ENCODE measurements at places on chromosomes 1 and 21.

DNA sequence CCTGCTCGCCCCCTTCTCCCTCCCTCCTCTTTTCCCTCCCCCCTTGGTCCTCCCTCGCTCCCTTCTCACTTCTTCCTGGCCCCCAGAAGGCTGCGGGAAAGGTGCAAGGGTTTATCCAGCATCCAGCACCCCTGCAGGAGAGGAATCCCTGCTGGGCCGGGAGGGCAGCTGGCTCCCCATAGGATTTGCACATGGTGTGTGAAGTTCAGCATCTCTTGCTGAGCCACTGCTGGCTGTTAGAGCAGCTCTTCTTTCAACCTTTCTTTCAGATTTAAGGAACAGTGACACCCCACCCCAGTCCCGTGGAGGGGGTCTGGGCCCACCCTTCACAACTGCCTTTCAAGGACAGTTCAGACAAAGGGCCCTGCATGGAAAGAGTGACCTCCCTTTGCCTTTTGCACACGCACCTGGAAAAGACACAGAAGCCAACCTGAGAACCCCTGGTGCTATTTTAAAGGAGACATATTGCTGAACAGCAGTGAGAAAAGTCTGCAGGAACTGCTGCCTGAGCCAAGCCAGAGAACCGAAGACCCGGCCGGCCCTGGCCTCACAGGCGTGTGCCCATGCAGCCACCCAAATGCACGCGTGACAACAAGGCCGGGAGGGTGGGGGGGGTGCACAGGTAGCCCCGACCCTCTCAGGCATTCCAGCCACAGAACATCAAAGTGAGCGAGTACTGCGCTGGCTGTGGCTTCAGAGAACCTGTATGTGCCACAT lies 66.6 kb downstream of the SLC37A1 start:
- no peak for DNase-seq

- no peak for DNase-seq
Observed at GRCh38 chr1:243507672-243508302, 251.9 kb downstream of the SDCCAG8 start.

DNA sequence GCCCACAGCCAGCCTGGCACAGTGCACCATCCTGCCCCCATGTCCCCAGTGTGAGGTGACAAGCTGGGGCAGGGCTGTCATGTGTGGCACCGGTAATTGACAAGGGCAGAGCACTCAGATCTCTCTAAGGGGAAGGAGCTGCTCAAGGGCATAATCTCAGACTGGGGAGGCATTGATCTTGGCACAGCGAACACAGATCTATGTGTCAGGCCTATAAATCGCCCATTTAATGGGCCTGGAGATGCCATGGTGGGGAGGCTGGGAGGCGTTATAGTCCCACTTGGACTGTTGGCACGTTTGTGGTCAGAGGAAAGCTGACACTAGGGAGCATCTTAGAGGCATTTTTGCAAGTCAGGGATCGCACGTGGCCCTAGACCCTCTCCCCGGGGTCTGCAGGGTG lies 594.1 kb downstream of the PTPRU start:
- DNase-seq = no peak

DNA sequence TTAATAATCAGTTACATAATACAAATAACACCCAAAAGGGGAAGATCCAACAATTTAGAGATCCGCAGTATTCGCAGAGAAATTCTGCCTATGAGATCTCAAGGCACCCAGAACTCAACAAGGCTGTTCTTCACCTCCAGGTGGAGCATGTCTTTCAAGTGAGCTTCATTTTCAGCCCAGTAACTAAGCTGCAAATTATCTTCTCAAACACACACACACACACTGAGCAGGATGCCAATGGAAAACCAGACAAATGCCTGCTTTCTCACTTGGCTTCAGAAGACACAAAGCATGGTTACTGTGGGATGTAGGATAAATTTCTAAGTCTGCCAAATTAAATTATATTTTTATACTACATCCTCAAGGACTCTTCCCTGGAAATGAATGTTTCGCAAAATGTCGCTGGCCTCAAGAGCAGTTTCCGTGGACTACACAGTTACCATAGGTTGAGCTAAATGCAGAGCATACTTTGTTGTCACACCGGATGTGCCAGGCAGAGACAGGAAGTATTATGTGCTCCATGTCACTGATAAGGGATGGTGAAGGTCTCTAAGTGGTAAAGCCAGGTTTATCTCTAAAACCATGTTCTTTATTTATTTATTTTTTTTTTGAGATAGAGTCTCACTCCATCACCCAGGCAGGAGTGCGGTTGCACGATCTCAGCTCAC lies 30.3 kb downstream of the UBR4 start:
- DNase-seq = peak; percentile 70

GRCh38 chr1:238465449-238465848 lies 574.7 kb upstream of the ZP4 start:
- no peak for DNase-seq

DNA sequence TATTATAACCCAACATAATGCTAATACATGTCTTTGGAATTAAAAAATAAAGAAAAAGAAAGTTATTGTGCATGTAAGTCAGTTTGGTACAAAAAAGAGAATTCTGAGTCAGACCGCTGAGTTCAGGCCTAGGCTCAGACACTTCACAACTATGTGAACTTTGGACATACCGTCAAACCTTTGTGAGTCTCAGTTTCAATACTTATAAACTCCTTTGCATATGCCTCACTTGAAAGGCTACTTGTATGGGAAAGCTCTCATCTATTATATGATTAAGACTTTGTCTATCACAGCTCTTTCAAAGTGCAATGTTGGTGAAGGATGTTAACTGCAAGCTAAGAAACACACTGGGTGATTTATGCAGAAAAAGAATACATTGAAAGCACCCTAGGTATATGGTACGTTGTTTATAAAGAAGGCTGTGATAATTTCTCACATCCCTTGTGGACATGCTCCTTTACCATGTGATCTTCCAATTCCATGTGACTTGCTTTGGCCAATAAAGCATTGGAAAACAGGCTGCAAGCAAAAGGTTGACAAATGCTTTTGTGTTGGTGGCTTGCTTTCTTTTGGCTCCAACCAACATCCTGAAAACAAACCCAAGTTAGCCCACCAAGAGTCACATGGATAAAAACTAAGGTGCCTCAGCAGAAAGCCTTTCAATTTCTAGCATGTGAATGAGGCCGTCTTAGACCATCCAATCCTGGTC lies 49.6 kb downstream of the INTS7 start:
- DNase-seq = no peak

GRCh38 chr1:180811886-180812285 lies 100.8 kb upstream of the KIAA1614 start:
- no peak for DNase-seq

DNA sequence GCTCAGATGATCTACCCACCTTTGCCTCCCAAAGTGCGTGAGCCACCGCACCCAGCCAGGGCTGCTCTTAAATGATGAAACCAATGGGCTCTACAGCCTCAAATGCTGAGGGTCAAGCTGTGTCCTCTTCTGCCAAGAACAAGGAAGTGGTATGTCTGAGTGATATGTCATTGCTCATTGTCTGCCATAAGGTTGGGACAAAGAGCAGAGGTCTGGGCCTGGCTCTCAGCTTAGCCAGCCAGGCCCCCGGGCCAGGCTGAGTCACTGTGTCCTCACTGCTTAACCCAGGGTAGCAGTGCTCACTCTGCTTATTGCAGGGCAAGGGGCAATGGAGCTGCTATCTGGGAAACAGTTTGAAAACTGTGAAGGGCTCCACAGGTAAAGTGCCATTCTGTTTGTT lies 8.3 kb upstream of the ETS2 start:
- no peak for DNase-seq

DNA sequence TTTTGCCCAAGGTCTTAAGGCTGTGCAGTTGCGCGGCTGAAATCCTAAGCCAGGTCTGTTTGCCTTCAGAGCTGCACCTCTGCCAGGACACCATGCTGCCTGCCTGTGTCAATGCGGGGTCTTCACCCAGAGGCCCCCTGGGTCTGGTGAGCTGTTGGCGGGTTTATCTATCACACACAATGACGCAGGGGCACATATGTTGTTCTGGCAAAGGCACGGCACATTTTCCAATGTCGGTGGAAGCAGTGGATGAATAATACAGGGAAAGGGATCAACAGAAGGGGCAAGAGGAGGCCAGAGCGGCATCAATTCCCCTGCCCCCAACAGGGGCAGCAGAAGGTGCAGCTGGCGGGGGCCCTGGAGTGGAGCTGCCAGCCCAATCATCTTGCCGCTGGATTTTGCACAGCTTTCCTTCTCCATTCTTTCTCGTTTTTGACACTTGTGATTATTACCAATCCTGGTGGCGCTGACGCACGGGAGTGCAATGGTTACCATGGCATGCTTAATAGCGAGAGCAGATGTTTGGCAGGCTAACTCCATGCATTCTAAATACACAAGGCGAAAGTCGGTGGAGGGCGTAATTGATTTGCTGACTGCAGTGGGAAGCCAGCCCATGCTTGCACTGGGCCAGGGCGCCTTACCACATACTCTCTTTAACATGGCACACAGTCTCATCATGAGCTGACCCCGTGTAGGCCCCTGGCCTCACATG lies 45.8 kb upstream of the CYP2J2 start:
- DNase-seq = no peak

GRCh38 chr1:15722836-15723532 lies 13.1 kb upstream of the SLC25A34 start:
- DNase-seq = no peak

DNA sequence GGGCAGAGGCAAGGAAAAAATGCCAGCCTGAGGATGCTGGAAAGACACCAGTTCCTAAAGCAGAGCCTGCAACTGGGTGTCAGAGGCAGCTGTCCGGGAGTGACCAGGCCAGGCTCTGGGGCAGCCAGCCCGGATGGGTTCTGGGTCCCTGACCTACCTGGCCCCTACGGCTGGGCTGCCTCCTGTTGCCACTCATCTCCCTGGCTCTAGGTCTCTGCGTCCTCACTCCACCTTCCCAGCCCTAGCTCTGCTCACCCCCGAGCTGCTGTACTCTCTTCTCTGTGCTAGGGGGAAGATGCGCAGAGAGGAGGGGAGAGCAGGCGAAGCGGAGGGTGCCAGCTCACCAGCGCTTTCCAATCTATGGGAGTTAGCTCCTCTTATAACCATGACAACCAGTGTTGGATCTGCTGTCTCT lies 9.0 kb downstream of the ARHGEF2 start:
- no peak for DNase-seq

DNA sequence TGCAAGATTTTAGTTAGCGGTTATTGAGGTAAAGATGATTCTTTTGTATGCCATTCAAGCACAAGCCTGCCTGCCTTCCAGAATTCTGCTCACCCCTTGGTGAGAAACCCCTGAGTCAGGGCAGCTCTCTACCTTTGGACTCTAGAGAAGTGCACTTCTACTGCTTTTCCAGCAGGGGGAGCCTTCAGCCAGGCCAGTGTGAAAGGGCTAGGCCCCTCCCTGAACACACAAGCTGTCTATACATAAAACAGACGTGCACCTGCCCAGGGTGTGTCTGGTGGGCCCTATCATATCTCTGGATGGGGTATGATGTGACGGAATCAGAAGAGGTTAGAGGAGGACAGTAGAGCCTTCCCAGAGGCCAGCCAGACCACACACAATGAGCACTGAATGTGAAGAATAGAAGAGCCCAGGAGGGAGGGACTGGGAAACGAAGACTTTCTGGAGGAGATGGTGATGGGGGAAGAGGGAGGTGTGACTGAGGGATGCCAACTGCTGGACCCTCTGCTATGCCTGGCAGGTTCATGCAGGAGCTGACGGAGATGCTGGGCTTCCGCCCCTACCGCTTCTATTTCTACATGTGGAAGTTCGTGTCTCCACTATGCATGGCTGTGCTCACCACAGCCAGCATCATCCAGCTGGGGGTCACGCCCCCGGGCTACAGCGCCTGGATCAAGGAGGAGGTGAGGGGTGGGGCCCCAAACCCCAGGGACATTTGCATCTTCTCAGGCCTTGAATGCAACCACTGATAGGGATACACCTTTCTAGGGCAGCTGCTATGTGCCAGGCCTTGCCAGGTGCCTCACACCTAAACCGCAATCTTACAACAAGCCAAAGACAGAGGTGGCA lies 13.0 kb upstream of the KCNC4 start:
- peak; percentile 45 for DNase-seq

GRCh38 chr1:3530926-3531818 lies 76.7 kb downstream of the ARHGEF16 start:
- peak; percentile 31 for DNase-seq

DNA sequence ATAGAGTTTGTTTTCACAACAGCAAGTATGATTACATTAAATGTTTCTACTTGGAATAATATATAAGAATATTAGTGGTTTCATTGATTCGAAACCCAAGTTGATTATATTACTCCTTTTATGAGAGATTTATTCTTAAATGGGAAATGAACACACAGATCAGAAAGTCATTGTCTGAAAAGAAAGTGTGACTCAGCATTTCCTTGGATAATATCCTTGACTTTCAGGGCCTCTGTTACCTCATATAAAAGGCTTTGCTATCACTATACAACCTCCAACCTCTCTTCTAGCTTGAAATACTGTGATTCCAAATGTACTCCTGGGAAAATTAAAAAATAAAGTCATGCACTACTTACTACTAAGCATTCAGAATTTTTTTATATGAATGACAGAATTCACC lies 295.3 kb upstream of the LYPLAL1 start:
- peak; percentile 79 for DNase-seq

- no peak for DNase-seq
Observed at GRCh38 chr1:3251807-3252428, 182.9 kb downstream of the PRDM16 start.

DNA sequence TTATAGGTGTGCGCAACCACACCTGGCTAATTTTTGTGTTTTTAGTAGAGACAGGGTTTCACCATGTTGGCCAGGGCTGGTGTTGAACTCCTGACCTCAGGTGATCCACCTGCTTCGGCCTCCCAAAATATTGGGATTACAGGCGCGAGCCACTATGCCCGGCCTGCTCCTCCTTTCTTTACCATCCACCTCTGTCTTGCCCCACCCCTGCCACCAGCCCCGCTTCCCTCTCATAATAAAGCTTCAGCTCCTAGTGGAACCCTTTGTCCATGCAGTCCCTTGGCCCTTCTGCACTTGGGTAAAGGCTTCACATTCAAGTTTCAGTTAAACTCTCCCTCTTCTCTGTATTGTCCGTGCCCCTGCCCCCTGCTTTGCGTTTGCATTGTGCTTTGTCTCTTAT lies 120.1 kb downstream of the CAMTA1 start:
- DNase-seq = no peak

GRCh38 chr1:160550572-160551034 lies 27.5 kb upstream of the SLAMF6 start:
- DNase-seq = no peak

GRCh38 chr1:39576016-39576657 lies 453 bp downstream of the PABPC4 start:
- DNase-seq = no peak

GRCh38 chr21:43900078-43900385 lies 35.0 kb downstream of the AGPAT3 start:
- no peak for DNase-seq

DNA sequence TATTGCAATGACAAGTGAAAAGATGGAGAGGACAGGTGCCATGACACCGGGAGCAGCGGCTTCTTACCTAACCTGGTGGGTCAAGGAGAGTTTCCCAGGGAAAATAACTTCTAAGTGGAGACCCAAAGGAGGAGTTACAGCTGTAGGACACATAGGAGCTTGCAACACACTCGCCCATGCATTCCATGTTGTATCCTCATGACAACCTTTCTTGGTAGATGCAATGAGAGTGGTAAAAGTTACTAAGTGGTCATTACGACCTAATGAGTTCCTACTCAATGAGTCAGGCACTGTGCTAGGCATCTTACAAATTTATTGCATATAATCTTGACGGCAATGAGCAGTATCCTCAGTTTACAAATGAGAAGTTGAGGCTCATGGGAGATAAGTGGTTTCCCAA lies 119.5 kb upstream of the HOOK1 start:
- no peak for DNase-seq

Measured in fibroblast of pulmonary artery (primary cell).